Inflammatory macrophage (primary cell): ENCODE measurements at places on chromosomes 3 and 15.

GRCh38 chr3:157043771-157044170 lies 116.2 kb downstream of the CCNL1 start:
- DNase-seq, result no peak

DNA sequence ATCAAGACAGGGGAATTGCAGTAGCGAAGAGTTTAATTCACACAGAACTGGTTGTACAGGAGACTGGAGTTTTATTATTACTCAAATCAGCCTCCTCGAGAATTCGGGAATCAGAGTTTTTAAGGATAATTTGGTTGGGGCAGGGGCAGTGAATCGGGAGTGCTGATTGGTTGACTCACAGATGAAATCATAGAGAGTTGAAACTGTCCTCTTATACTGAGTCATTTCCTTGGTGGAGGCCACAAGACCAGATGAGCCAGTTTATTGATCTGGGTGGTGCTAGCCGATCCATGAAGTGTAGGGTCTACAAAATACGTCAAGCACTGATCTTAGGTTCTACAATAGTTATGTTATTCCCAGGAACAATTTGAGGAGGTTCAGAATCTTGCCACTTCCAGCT lies 5.3 kb upstream of the ZNF770 start:
- no peak for DNase-seq

- no peak for DNase-seq
Measured at GRCh38 chr3:157390713-157391515, 45.7 kb upstream of the PTX3 start.

- DNase-seq, result peak; percentile 18
Measured at GRCh38 chr15:20340931-20341661, 200.5 kb downstream of the GOLGA6L6 start.

DNA sequence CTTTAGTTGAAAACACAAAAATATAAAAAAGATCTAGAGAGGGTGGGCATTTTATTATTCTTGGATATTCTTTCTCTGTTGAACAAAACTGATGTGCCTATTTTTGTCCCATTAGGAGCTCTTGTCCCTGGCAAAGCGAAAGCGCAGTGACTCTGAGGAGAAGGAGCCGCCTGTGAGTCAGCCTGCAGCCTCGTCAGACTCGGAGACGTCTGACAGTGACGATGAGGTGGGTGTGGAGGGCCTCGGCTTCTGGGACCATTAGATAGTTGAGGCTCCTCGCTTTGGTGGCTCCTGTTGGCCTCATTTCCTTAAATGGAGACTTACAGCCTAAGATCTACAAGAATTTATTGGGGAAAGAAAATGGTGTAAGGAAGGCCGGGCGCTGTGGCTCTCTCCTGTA lies 21.3 kb downstream of the RTF1 start:
- no peak for DNase-seq

DNA sequence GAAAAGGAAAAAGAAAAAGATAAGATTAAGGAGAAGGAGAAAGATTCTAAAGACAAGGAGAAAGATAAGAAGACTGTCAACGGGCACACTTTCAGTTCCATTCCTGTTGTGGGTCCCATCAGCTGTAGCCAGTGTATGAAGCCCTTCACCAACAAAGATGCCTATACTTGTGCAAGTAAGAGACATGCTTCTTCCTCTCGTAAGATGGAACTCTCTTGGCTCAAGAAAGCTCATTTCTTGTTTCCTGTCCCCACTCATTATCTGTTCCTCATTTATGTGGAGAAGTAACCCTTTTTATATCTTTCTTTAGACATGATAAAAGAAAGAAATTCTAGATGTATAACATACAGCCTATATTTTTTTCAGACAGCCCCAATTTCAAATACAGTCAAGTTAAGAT lies 101.4 kb downstream of the KLHL25 start:
- DNase-seq, result peak; percentile 64

DNA sequence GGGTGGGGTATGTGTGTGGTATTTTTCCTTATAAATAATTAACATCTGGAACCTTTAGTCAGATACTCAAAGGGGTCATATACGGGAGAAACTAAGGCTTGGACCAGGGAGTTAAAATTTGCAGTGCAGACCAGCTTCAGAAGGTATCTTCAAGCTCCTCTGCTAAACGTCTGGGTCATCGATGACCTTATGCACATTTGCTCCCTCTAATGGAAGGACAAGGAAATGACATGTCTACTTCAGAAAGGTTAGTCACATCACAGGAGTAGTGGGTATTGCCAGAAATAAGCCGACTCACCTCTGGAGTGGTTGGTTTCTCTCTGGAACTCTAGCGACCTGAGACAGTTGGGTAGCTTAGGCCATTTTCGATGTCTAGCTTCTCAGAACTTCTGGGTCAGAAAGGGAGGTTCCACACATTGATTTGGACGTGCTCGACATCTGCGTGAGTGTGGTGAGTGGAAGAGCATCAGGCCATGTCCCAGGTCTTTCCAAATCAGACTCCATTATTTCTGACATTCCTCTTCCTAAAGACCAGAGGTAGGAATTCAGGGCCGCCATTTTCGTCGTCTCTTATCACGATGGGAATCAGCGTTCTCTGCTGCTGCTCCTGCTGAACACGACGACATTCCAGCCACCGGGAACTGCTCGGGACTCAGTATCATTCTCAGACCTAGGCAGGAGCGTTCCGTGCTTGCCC lies 31.8 kb upstream of the RASA2 start:
- peak; percentile 74 for DNase-seq

GRCh38 chr3:8472549-8472948 lies 29.1 kb upstream of the LMCD1 start:
- DNase-seq, result no peak

DNA sequence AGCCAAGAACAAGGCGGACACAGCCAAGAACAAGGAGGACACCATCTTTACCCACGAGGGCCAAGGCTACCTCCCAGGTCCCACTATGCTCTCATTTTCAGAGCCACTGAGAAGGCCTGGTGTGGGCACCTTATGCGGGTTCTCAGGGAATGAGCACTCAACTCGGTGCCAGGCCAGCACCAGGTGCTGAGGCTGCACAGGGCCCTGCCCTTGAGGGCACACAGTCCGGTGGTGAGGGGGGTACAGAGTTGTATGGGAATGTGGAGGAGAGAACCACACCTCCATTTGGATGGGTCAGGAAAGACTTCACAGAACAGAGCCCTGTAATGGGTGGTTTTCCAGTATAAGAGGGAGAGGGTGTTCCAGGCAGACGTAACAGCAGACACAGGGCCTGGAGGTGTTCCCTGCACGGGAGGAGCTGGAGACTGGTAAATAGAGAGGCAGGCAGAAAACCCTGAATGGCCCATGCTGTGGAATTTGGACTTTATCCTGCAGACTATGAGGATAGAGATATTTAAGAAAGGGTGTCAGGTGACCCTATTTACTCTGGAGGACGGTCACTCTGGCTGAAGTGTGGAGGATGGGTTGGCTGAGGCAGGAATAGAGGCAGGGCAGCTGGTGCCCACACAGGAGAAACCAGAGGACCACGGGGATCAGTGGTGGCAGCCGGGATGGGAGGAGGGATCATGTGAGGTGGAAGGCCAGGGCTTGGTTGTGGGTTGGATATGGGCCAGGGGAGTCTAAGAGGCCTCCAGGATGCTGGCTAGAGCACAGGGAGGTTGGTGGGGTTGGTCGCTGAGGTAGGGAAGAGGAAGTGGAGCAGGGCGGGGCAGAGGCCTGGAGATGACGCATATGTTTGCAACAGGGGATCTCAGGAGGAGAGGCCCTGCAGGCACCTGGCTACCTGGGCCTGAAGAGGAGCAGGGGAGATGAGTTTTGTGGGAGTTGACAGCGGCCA lies 34.6 kb downstream of the CRABP1 start:
- peak; percentile 31 for DNase-seq

- DNase-seq, result no peak
Measured at GRCh38 chr3:56616478-56617006, 59.6 kb downstream of the CCDC66 start.

DNA sequence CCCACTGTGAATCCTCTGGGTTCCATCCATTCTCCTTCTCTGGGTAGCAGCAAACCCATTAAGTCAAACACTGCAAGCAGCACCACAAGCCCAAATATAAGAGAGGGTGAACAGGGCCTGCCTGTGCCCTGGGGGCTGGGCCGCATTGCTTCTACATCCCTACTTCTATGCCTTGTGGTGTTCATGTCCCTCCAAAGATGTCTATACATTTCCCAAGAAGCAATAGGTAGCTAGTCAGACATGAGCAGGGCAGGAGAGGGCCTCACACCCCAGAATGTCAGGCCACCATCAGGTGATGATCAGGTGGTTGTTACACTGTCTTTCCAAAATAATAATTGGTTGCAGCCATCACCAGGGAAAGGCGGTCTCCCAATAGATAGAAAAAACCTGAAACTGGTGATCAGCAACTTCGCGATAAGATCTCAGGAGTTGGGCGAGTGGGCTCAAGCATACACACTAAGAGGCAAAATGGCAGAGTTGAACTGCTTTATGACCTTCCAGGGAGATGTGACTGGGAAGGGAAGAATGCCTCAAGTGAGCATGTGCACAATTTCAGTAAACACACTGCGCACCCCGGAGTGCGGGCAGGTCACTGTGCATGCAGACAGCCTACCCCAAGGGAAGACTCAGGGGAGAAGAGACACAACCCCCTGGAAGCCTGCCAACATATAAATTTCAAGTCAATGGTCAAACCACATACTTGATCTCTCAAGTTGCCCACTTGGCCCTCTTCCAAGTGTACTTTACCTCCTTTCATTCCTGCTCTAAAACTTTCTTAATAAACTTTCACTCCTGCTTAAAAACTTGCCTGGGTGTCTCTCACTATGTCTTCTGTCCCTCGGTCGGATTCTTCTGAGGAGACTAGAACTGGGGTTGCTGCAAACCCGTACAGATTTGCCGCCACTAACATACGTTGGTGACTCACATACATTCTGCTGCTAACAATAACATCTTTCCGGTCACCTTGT lies 39.9 kb downstream of the KLF15 start:
- no peak for DNase-seq

GRCh38 chr15:31801152-31801551 lies 229.2 kb upstream of the CHRNA7 start:
- no peak for DNase-seq

DNA sequence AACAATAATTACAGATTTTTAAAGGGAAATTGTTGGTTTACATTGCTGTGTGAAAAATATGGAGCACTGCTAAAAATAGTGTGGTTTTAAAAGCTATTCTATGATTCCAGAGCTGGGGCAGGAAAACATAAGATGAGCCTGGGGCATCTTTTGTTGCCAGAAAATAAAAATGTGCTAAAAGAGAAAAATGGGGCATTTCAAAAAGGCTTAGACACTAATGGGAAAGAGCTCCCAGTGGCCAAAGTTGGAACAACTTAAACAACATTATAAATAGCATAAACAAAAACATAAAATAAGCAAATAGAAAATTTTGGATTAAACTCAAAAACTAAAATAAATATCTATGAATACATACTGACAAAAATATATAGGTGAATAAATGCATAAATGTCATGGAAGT lies 478.9 kb downstream of the NLGN1 start:
- DNase-seq, result no peak

DNA sequence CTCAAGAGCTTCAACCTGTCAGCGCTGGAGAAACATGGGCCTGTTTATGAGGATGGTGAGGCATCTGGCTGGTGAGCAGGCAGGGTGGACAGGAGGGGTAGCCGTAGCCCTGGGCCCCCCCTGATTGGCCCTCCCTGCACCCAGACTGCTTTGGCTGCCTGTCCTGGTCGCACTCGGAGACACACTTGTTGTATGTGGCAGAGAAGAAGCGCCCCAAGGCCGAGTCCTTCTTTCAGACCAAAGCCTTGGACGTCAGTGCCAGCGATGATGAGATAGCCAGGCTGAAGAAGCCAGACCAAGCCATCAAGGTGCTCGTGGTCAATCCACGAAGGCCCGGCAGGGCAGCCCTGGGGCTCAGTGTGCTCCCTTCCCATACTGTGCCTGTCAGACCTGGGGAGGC lies 1.8 kb downstream of the APEH start:
- no peak for DNase-seq

GRCh38 chr3:149706905-149707304 lies 45.4 kb downstream of the COMMD2 start:
- DNase-seq, result no peak

DNA sequence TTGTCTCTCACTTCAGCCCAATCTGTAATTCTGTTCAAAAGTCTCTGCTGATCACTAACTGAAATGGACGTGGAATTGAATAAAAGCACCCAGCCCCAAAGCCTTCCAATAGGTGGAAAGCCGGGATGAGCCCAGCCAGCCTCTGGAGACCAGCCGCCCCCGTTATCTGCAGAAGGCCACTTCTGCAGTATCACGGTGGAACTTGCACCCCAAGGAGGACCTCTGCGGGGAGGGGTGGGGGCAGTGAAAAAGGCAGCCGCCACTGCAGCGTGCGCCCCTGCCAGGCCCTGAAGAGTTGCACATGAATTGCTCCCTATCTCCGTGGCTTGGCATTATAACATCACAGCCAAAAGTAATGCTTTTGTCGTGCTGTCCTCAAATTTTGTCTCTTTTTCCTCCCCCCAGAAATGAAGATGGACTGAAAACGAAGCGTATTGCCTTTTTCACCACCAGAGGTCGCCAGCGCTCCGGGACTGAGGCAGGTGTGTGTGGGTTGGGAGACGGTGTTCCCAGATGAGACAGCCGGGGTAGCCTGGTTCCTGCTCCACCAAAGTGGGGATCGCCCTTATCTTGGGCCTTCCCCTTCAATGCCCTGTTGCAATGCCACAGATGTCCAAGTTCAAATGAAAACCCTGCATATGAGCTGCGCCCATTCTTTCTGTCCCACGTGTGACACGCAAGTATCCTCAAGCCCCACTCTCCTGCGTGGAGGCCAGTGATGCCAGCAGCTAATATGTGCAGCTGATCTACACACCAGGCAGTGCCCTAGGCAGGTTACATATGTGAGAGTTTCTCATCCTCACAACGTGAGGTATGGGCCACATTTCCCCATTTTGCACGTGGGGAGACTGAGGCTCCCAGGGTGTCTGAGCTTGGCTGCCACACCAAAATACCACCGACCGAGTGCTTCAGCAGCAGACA lies 96.0 kb downstream of the LRRK1 start:
- peak; percentile 46 for DNase-seq

DNA sequence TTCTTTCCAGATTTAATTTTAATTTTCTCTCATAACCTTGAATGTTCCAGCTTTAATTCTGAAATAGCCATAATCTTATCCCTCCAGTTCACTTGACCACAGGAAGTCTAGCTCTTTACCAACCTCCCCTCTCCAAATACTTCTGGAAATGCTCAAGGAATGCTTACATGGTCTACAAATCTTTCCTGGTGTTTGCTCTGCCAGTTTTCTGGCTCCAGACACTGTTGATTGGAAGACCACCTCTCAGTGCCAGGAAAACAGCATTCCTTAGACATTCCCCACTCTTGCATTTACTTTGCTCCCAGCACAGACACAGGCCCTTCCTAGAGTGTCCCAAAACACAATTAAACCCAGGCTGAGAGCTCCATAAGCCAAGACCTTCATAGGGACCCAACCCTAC lies 98.6 kb downstream of the MESD start:
- DNase-seq, result no peak

DNA sequence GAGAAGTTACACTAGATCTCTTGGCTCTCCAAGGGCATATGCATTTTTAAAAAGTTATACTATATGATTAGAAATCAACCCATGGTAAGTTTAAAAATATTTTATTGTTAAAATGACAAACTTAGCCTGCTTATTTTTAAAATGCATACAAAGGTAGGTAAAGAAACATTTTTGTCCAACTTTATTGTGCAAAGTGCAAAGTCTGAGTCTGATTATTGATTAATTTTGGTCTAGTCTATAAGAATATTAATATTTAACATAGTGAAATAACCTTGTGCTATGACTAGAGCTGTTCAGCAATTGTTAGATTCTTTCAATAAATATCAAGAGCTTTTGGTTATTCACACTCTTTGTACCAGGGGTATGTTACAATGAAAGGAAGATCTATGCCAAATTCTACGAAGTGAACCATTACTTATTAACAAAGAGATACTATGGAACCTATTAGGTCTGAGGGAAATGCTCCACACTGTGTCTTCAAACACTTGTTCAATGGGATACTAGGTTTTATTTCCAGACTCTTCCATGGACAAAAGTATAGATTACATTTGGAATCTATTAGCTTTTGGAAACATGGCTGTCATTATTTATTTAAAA lies 70.4 kb downstream of the DIPK2A start:
- DNase-seq, result no peak
